ENCODE measurements at places on chromosomes 12 and 14.

- no peak for DNase-seq
These were observed 8.7 kb upstream of the CHST11 start for GRCh38 chr12:104448031-104448430.

DNA sequence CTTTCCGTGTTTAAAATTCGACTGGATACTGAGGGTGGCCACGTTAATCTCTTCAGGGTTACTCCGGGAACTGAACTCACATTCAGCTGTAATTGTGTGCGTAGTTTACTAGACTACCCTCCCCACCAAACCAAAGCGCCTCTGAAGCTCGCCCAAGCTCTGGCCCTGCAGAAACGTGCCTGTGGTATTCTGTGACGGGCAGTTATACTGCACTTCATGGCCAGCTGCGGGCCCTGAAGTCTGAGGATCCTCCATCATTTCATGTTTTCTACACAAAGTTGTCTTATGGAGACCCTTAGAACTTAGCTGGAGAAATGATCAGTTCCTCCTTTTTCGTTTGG lies 688 bp downstream of the ZNF26 start:
- DNase-seq = no peak

DNA sequence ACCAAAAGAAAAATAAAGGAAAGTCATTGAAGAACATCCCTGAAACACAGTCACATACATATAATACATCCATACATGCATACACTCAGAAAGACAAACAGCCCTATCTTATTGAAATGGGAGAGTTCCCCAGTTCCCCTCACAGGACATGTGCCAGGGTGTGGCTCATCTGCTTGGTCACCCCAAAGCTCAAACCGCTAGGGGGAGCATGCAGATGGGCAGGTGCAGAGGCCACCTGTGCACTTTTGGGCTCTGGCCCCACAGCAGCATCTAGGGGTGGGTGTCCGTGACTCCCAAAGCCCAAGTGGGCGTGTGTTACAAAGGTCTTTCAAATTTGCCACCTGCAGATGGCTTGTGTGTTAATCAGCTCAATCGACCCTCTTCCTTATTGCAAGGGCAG lies 75.2 kb downstream of the CMAS start:
- no peak for DNase-seq

- DNase-seq = no peak
These were observed 177.3 kb upstream of the PLXNC1 start for GRCh38 chr12:93970900-93971688.

DNA sequence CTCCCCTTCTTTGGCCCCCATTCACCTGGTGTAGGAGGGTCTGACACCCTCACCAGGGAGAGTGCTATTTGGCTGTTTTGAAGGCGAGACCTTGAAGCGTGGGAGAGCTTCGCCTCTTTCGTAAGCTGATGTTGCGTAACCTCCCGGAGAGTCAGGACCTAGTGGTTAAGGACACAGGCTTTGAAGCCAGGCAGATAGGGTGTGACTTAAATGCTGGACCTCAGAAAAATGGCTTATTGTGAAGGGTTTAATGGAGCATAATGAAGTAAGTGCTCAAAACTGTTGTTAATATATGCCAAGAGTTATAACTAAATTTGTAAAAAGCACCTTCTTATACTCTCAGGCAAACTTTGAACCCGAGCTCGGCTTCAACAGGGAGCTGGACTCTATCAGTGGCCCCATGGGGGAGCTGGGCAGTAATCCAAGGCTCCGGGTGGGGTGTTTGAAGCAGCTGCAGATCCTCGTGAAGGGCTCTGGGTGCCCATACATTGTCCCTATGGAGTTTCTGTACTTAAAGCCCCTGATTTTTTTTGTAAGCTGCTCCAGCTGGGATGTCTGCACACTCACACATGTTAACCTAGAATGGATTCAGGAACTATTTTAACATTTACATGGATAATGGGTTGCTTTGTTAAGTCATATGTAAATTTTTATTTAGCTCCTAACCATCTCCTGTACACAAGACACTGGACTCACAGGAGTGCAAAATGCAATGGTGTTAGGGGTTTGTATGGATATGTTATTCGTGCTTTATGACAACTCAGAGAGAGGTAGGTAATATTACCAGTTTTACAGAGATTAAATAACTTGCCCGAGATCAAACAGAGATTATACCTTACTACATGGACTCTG lies 26.0 kb downstream of the PPFIBP1 start:
- DNase-seq = peak; percentile 47

- DNase-seq = no peak
These were observed 255.2 kb upstream of the FAR2 start for GRCh38 chr12:28893856-28894255.

DNA sequence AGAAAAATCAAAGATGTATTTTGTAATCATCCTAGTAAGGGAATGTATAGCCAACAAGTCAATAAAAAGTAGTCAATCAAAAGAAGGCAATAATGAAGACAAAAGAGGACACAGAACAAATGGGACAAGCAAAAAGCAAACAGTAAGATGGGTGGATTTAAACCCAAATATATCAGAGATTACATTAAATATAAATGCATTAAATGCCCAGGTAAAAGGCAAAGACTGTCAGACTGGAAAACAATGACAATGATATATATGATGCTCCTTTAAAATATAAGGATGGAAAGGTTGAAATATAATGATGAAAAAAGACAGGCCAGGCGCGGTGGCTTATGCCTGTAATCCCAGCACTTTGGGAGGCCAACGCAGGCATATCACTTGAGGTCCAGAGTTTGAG lies 35.7 kb downstream of the NEMF start:
- no peak for DNase-seq

- DNase-seq = no peak
These were observed 309.4 kb downstream of the VRK1 start for GRCh38 chr14:97106609-97107008.

- no peak for DNase-seq
These were observed 3.8 kb downstream of the CS start for GRCh38 chr12:56296295-56296694.

DNA sequence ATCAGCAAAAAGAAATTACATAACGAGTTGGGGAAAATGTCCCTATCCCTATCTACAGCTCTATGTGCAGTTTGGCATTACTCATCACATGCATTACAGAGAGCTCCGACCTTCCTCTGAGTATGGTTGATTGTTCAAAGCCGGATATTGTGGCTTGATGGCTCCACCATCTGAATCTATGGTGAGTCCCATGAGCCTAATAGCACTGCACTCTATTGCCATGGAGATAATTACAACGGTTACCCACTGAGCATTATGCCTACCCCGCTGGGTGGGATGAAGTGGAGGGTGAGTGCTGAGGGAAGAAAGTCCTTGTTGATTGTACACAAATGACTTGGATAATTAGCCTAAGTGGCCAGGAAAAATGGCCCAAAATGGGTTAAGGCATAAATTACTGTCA lies 800.5 kb downstream of the NRXN3 start:
- no peak for DNase-seq

DNA sequence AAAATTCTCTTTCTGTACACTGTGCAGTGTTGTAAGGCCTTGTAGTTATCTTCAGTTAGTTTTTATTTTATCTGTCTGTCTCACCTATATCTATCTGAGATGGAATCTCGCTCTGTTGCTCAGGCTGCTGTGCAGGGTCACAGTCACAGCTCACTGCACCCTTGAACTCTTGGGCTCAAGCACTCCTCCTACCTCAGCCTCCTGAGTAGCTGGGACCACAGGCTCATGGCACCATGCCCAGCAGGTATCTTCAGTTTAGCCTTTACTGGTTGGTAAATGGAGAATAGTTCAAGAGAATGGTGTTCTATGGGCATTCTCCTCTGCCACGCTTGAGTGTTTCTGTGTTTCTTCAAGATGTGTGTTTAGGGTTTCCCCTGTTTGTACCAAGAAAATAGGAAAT lies 13.6 kb downstream of the TULP3 start:
- DNase-seq = no peak

DNA sequence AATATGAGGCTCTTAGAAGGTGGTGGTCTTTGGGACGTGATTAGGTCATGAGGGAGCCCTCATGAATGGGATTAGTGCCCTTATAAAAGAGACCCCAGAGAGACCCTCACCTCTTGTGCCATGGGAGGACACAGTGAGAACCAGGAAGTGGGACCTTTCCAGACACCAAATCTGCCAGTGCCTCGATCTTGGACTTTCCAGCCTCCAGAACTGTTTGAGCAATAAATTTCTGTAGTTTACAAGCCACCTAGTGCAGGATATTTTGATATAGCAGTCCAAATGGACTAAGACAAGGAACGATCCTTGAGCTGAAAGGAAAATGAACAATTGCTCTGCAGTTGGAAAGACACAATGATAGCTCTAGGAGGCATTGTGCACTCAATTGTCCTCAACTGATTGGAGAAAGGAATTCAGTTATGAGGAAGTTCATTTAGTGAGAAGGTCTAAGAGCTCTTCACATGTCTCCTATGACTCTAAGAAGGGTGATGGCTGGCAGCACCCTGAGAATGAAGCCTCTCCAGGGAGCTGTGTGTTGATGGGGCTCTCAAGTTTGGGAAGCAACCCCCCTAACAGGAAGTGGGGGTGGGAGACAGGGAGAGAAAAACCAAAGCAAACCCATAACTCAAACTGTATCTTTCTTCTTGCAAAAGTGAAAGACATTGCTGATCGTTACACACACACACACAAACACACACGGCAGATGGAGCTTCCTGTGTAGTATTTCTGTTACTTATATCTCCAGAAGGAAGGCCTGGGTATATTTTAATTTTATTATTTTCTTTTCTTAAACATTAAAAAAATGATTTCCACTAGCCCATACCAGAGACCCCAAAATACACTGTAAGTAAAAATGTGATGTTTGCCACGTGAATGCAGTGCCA lies 21.0 kb downstream of the CHST11 start:
- DNase-seq = no peak

GRCh38 chr14:85531141-85531586 lies 1.2 kb downstream of the FLRT2 start:
- DNase-seq = peak; percentile 43

DNA sequence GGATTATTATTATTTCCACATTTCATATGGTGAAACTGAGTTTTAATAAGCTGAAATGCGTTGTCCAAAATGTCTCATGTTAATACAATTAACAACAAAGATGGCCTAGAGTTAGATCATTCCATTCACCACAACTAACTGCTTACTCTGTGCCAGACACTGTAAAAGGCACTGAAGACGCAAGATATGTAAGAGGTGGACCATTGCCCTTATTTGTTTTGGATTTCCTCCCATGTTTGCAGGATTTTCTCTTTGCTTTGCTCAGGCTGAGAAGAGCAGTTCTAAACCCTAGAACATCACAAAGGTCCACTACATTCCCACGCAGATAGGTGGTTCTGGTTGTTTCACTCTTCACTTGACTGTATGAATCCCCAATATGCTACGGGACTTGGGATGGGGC lies 324.4 kb upstream of the KITLG start:
- DNase-seq = no peak

- no peak for DNase-seq
These were observed 29.2 kb downstream of the CHD8 start for GRCh38 chr14:21426692-21427091.

- DNase-seq = no peak
These were observed 22.6 kb downstream of the KCNA5 start for GRCh38 chr12:5066251-5066650.

GRCh38 chr14:90062822-90063539 lies 1.2 kb downstream of the KCNK13 start:
- no peak for DNase-seq

DNA sequence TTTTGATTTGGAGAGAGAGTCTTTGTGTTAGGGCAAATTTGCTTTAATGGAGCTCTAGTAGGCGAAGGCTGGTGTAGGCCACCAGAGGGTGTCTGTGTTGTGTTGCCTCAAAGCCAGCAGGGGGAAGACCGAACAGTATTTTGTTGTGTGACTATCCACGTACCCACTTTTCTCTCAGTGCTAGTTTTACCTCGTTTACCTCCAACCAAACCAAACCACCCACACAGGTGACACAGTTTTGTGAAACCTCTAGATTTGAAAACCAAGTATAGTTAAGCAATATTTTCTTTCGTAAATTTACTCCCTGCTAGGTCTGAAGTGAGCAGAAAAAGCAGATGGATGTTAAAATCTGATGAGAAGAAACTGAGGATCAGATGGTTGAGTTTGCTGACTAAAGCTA lies 36.3 kb upstream of the NPFF start:
- peak; percentile 30 for DNase-seq

- DNase-seq = no peak
These were observed 47.8 kb upstream of the EML1 start for GRCh38 chr14:99745307-99745951.

DNA sequence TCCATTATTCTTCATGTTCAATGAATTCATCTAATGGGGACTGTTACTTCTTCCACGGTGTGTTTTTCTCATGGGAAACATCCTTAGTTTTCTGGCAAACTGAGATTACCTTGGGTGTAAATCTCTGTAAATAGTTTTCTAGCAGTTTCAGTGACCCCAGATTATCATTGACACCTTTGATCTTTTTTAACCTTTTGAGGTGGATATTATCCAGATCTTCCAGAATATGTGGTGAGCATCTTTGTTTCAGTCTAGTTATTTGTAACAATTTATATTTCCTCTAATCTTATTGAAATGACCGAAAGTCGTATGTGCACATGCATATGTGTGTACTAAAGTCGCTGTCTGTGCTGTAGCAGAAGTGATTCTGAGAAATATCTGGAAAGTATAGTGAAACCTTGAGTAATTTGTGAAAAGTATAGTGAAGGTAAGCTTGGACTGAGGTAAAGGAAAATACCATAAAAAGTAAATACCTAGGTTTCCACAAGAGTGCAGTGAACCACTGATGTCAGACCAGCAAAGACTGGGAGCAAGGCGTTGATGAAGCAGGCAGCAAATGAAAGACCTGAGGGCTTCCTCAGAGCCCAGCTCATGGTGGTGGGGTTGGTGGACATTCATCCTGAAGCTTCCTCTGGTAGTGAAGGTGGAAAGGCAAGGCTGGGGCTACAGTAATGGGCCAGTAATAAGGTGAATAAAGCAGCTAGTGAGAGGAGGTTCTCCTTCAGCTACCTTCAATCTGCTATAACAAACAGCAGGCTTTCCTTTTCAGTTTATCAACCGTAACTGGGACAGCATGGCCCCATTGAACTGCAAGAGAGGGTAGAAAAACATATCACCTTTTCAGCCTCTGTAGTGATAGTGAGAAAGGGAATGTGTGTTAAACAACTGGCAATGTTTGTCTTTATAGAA lies 480.2 kb upstream of the FBXO33 start:
- DNase-seq = no peak

- no peak for DNase-seq
These were observed 14.2 kb downstream of the GZMH start for GRCh38 chr14:24595073-24595808.

DNA sequence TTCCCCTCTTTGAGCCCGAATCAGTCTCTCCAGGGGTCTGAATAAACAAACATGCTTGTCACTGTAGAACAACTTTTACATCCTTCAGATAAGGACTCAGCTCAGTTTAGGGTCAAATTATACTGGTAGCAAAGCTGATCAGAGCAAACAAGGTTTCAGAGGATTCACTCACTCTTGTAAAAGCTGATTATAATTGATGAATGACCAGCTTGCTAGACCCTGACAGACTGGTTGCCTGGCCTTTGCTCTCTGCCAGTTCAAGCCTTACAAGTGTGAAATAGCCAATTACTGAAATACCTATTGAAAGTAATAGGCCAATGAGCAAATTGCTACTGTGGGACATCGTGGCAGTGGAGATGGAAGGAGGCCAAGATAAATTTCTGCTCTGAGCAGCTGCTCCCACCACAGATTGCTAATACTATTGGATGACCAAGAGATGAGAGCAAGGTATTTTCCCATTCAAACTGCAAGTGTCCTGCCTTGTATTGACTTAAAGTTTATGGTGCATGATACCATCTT lies 177.6 kb downstream of the PDZRN4 start:
- no peak for DNase-seq

- DNase-seq = no peak
These were observed 399.8 kb downstream of the RAD51B start for GRCh38 chr14:68219407-68219806.

Data from NCI-H510A (cell line).